ENCODE measurements at places on chromosomes 13 and 19. TPM values are rescaled to one million over a fixed set of nuclear protein-coding genes. Genes with fewer than 3 reads are reported as not detected.

Gene SERTM1
- total RNA-seq = not detected

Gene PSG7
- total RNA-seq = not detected

Gene WDR88
- not detected for total RNA-seq

Gene SLC44A2
- total RNA-seq = 159 TPM

Gene FLT3LG
- total RNA-seq = 13.8 TPM

Gene CRX
- total RNA-seq = not detected

Gene DZIP1
- total RNA-seq = 41.2 TPM

Gene BLVRB
- total RNA-seq = 229 TPM

Gene GIPR
- 2.4 TPM for total RNA-seq

Gene MISP
- total RNA-seq = not detected

Gene CTXN1
- total RNA-seq = 7.2 TPM

Gene ZNF90
- total RNA-seq = 1.1 TPM

- H3K36me3 ChIP-seq = peaks cover 10% of the 10 kb centered on the region
- H3K27me3 ChIP-seq = no peaks in the 10 kb centered on the region
- peak overlapping the region; percentile 79 for H3K27ac ChIP-seq
These were observed 733 bp upstream of the CD320 start for GRCh38 chr19:8308891-8309291.

DNA sequence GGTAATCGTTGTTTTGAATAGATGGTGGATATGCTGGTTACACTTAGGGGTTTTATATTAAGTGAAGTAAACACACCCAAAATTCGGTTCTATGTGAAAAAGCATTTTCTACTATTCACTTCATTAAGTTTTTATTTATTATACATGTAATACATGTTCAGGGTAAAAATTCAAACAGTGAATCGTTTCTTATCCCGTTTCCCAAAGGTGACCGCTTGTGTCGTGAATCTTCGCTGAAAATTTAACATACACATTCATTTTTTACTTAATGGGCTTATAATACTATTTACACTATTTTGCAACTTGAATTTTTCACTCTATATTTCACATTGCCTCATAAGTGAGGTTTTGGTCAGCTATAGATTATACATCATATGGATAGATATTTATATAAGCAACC, 24.5 kb downstream of the IPO5 start:
- DNase-seq = no peak
- peaks cover 52% of the 10 kb centered on the region for H3K4me1 ChIP-seq
- no peak overlapping the region for H3K4me3 ChIP-seq

DNA sequence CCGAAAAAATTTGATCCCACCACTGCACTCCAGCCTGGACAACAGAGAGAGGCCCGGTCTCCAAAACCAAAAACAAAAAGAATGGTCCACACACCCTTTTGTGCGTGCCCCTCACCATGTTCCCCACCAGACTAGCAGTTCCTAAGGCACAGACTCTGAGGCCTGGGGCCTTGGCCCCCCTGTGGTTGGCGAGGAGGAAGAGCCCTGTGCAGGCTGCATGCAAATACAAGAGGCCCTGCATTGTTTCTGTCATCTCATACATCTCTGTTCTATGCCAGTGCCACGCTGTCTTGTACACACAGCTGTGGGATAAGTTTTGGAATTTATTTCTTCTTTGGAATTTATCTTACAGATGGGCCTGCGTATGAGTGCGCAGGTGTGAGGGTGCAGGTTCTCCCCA, 4.7 kb upstream of the YJEFN3 start:
- H3K4me1 ChIP-seq = peaks cover 7% of the 10 kb centered on the region
- H3K4me3 ChIP-seq = no peak overlapping the region
- no peaks in the 10 kb centered on the region for H3K36me3 ChIP-seq
- H3K27me3 ChIP-seq = no peaks in the 10 kb centered on the region
- DNase-seq = no peak

GRCh38 chr13:94550062-94550738, 45.8 kb downstream of the TGDS start:
- H3K27me3 ChIP-seq = no peaks in the 10 kb centered on the region
- peak overlapping the region; percentile 89 for H3K4me3 ChIP-seq
- H3K36me3 ChIP-seq = no peaks in the 10 kb centered on the region
- peak overlapping the region; percentile 91 for H3K27ac ChIP-seq
- peaks cover 17% of the 10 kb centered on the region for H3K4me1 ChIP-seq

DNA sequence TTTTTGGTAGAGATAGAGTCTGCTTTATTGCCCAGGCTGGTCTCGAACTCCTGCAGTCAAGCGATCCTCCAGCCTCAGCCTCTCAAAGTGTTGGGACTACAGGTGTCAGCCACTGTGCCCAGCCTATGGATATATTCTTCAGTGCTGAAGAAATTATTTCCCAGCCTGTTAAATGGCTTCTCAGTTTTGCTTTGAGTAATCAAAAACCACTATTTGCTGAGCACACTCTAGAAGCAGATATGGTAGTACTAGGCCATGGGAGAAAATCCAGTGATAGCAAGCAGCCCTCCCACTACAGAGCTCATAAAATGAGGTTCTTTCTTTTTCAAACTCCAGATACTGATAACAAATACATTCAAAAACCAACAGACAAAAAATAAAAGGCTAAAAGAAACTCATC, 80.6 kb upstream of the CLDN10 start:
- no peak overlapping the region for H3K4me3 ChIP-seq
- H3K4me1 ChIP-seq = no peaks in the 10 kb centered on the region
- no peaks in the 10 kb centered on the region for H3K36me3 ChIP-seq
- no peaks in the 10 kb centered on the region for H3K27me3 ChIP-seq
- no peak overlapping the region for H3K27ac ChIP-seq

DNA sequence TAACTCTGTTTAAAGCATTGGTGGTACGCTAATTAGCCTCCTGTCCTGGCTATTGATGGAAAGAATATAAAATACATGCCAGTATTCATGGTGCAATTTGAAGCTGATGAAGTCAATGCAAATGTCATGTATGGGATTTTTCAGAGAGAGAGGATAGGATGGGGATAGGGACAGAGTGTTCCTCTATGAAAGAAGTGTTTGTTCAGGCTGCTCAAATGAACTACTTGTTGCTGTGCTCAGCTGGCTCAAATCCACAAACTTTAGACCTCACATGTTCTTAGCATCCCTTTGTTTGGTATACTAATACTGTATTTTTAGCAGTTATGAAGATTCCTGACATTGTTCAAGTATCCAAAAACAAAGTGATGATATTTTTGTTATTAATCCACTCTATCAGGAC, 116.5 kb downstream of the SLITRK1 start:
- no peaks in the 10 kb centered on the region for H3K36me3 ChIP-seq
- no peak for DNase-seq
- no peaks in the 10 kb centered on the region for H3K27me3 ChIP-seq
- H3K4me3 ChIP-seq = no peak overlapping the region

GRCh38 chr19:50475101-50475568, 1.2 kb upstream of the EMC10 start:
- peaks cover 24% of the 10 kb centered on the region for H3K4me1 ChIP-seq
- H3K27me3 ChIP-seq = no peaks in the 10 kb centered on the region
- no peak overlapping the region for H3K27ac ChIP-seq

- no peaks in the 10 kb centered on the region for H3K36me3 ChIP-seq
- peak overlapping the region; percentile 60 for H3K4me3 ChIP-seq
- peaks cover 6% of the 10 kb centered on the region for H3K27me3 ChIP-seq
- H3K4me1 ChIP-seq = peaks cover 41% of the 10 kb centered on the region
- DNase-seq = no peak
These were observed 816 bp upstream of the TBXA2R start for GRCh38 chr19:3607303-3608078.

- H3K4me1 ChIP-seq = no peaks in the 10 kb centered on the region
- H3K36me3 ChIP-seq = no peaks in the 10 kb centered on the region
- H3K4me3 ChIP-seq = no peak overlapping the region
- H3K27me3 ChIP-seq = no peaks in the 10 kb centered on the region
- no peak for DNase-seq
These were observed 309.8 kb downstream of the KLF5 start for GRCh38 chr13:73368608-73369007.

GRCh38 chr13:73136776-73137175, 78.0 kb downstream of the KLF5 start:
- H3K27ac ChIP-seq = no peak overlapping the region
- no peak for DNase-seq
- H3K27me3 ChIP-seq = no peaks in the 10 kb centered on the region
- H3K36me3 ChIP-seq = no peaks in the 10 kb centered on the region

DNA sequence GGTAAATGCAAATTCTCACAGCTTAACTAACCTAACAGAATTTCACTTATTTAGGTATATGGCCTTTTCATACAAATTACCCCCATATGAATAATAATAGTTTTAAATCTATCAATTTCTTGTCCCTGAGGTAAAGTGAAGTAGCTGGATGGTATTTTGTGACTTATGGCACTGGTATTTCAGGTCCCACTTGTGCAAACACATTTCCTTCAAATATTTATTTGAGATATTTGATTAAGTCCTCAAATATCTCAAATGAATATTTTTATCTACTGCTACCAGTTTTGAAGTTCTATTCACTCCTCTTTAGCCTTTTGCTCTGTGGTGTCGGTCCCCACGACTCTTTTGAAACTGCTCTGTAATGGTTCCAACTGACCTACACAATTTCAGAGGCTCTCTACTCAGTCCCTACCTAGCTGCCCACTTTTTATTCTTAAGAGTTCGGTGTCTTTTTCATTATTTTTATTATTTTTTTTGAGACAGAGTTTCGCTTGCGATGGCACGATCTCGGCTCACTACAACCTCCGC, 59.6 kb upstream of the ZDHHC20 start:
- no peak overlapping the region for H3K4me3 ChIP-seq
- DNase-seq = no peak

- H3K27me3 ChIP-seq = no peaks in the 10 kb centered on the region
- peaks cover 3% of the 10 kb centered on the region for H3K4me1 ChIP-seq
- H3K4me3 ChIP-seq = no peak overlapping the region
- H3K36me3 ChIP-seq = no peaks in the 10 kb centered on the region
- H3K27ac ChIP-seq = no peak overlapping the region
These were observed 7.0 kb upstream of the FOXO1 start for GRCh38 chr13:40673414-40673813.

- no peak overlapping the region for H3K4me3 ChIP-seq
- no peaks in the 10 kb centered on the region for H3K4me1 ChIP-seq
- H3K27ac ChIP-seq = no peak overlapping the region
- DNase-seq = no peak
- H3K36me3 ChIP-seq = no peaks in the 10 kb centered on the region
These were observed 287.4 kb downstream of the PCDH17 start for GRCh38 chr13:57918913-57919312.

DNA sequence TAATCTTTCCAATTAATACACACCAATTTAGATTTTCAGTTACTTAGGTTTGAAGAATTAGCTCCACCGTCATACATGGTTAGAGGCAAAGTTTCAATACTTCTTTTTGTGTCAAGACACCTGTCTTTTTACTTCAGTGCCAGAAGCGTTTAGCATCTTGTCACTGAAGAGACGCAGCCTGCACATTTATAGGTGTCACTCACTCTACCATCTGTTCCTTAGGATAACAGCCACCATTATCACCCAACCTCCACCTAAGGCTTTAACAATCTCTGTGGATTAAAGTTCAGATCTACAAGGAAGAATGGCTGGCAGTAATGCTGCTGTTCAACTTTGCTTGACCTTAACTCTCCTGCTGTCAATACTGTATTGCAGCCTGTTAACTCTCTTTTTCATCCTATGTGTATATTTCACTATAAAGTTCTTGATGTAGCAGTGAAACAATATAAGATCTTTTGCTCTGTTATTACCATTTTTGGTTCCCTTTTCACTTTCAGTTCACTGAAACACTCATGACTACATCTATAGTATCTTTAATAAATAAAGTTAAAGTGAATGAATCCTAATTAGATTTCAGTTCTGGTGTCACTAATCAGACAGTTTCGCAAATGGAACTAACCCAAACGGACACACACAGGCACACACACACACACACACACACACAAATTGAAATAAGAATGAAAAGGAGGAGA, 435.6 kb downstream of the PCDH9 start:
- no peak overlapping the region for H3K4me3 ChIP-seq
- H3K27me3 ChIP-seq = no peaks in the 10 kb centered on the region
- no peak overlapping the region for H3K27ac ChIP-seq

GRCh38 chr13:44818428-44818827, 170.8 kb downstream of the NUFIP1 start:
- no peaks in the 10 kb centered on the region for H3K4me1 ChIP-seq
- no peaks in the 10 kb centered on the region for H3K27me3 ChIP-seq
- no peak overlapping the region for H3K27ac ChIP-seq
- no peak for DNase-seq

DNA sequence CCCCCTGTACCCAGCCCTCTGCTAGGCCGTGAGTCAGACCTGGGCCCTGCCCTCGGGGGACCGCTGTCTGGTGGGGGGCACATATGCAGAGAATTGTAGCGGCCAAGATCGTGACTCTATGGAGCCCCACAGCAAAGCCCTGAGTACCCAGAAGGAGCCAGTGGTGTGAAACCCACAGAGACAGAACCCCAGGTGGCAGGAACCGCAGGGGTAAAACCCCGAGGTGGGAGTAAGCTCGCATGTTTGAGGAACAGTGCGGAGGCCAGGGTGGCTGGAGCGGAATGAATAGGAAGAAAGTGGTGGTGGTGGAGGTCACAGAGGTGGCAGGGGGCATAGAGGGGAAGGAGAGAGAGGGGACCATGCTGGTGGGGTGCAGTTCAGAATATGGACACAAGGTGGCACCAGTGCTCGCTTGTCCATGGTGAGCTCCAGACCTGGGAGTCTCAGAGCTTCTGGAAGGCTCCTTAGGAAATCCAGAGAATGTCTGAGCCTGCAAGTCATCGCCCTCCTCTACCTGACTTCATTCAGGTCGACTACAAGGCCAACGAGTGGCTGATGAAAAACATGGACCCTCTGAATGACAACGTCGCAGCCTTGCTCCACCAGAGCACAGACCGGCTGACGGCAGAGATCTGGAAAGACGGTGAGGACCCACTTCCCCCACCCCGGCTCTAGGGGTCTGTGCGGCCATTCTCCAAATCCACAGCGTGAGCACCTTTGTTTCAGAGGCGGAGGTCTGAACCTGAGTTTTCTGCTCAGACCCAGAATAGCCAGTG, 48.9 kb downstream of the MYH14 start:
- no peaks in the 10 kb centered on the region for H3K27me3 ChIP-seq
- no peaks in the 10 kb centered on the region for H3K4me1 ChIP-seq
- DNase-seq = no peak
- no peak overlapping the region for H3K27ac ChIP-seq

GRCh38 chr19:39969681-39970424, 1.1 kb upstream of the PSMC4 start:
- peak overlapping the region; percentile 94 for H3K27ac ChIP-seq
- peak overlapping the region; percentile 81 for H3K4me3 ChIP-seq
- H3K36me3 ChIP-seq = peaks cover 18% of the 10 kb centered on the region
- DNase-seq = no peak

DNA sequence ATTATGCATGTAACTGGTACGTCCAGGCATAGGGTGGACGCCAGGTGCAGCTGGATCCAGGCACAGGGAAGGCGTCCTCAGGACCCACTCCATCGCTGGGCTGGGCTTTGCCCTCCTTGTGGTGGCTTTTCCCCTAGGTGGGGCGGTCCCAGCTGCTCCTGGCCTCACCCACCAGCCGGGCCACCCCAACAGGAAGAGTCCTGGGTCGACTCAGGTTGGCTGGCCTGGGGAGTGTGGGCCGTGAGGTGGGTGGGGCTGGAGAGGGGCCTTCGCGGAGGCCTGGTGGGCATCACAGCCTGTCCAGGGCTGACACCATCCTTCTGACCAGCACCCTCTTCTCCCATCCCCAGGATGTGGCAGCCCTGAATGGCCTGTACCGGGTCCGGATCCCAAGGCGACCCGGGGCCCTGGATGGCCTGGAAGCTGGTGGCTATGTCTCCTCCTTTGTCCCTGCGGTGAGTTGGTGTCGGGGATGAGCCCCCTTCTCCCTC, 3.2 kb upstream of the GARIN5A start:
- no peak overlapping the region for H3K4me3 ChIP-seq
- no peak for DNase-seq
- H3K36me3 ChIP-seq = no peaks in the 10 kb centered on the region
- H3K27me3 ChIP-seq = no peaks in the 10 kb centered on the region
- peaks cover 18% of the 10 kb centered on the region for H3K4me1 ChIP-seq
